ENCODE measurements at places on chromosomes 1 and 21. TPM values are rescaled to one million over a fixed set of nuclear protein-coding genes. Genes with fewer than 3 reads are reported as not detected.

Gene FRRS1
- total RNA-seq = 3.6 TPM

Gene UBXN10
- 1.7 TPM for total RNA-seq

Gene FCRL5
- total RNA-seq = 0.13 TPM

Gene SERTAD4
- total RNA-seq = 2.3 TPM

Gene CD164L2
- not detected for total RNA-seq

Gene CYP2J2
- total RNA-seq = not detected

Gene TNFRSF8
- 4.4 TPM for total RNA-seq

Gene GABRD
- not detected for total RNA-seq

Gene AK5
- 0.13 TPM for total RNA-seq

Gene PTGFR
- total RNA-seq = 3.2 TPM

Gene ZBTB8B
- total RNA-seq = not detected

Gene S100A10
- total RNA-seq = 127 TPM

Gene CCDC185
- not detected for total RNA-seq

GRCh38 chr1:3393987-3394920 is 60.2 kb upstream of the ARHGEF16 start:
- no peak for DNase-seq

DNA sequence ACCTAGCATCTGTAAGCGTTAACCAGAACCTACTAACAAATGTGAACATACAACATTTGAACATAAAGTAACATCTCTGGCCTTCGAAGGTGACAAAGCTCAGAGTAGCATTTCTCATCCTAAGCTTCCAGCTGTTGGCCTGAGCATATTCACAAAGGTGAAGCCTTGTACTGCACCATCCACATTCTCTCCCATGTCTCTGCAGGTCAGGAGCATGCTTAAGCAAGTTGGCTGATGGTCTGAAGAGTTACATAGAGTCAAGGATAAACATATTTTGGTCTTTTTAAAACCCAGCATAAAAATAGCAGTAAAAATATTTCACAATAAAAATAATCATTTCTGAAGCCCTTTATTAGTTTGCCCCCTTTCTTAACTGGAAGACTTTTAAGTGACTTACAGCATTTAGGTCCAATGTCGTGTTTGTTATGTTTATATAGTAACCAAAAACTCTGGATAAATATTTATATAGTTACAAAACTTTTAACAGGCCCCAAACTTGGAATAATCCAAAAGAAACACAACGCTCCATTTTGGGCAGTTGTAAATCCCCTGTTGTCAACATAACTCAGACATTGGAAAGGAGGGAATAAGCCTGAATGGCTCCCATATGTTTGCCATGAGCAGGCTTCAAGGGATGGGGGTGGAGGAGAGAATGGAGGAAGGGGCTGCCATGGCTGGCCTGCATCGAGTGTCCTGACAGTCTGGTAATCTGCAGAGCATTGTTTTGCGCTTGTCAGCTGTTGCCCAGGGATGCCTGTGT is 42.8 kb upstream of the ENAH start:
- no peak for DNase-seq

DNA sequence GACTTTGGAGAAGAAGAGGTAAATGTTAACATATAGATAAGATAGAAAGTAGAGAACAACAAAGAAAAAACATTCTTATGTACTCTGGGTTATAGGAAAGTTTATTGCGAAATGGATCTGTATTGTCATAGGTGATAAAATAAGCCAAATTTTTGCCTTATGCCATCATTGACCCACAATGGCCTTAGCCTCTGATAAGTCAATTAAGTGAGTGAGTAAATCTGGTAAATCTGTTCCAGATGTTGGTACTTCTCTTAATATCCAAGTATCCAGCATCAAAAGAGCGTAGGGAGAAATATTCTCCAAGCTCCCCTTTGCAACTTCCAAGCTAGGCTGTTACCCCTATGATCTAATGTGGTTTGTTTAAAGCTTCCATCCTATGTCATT is 38.3 kb upstream of the CLCA4 start:
- no peak for DNase-seq

DNA sequence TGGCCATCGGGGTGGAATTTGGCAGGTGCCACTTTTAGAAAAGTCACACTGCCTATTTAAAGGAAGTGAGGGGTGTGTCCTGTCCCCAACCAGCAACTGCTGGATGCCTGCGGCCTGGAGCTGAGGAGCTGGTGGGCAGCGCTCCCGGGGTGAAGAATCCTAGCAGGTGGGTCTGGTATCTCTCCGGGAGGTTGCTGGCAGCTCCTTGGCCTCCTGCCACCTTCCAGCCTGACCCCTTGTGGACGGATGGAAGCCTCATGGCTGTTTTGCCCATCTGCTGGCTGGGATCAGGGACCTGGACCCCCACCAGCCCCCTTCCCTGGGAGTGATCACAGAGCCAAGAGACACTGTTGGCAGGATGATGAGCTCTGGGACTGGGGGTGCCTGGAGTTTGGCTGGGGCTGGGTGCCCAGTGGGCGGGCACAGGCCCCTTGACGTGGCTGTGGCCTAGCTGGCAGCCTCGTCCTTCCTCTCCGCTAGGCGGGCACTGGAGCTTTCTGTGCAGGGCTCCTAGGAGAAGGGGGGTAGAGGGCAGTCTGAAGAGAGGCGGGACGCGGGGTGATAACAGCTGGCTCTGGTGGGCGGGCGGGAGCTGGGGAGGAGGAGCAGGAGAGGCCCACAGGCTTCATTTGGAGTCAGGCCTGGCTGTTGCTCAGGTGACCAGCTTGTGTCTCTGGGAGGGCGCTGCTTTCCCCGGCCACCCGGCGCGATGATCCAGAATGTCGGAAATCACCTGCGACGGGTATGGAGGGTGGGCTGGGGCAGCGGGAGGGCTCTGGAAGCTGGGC is at the start of gene ACOT11:
Gene ACOT11 (plus strand): TSS at position 628 of the 788 bp plus-strand sequence. CDS start 82 bp downstream, at position 710.
- no peak for DNase-seq

GRCh38 chr21:26795866-26796329 is 49.3 kb downstream of the ADAMTS1 start:
- peak; percentile 40 for DNase-seq

DNA sequence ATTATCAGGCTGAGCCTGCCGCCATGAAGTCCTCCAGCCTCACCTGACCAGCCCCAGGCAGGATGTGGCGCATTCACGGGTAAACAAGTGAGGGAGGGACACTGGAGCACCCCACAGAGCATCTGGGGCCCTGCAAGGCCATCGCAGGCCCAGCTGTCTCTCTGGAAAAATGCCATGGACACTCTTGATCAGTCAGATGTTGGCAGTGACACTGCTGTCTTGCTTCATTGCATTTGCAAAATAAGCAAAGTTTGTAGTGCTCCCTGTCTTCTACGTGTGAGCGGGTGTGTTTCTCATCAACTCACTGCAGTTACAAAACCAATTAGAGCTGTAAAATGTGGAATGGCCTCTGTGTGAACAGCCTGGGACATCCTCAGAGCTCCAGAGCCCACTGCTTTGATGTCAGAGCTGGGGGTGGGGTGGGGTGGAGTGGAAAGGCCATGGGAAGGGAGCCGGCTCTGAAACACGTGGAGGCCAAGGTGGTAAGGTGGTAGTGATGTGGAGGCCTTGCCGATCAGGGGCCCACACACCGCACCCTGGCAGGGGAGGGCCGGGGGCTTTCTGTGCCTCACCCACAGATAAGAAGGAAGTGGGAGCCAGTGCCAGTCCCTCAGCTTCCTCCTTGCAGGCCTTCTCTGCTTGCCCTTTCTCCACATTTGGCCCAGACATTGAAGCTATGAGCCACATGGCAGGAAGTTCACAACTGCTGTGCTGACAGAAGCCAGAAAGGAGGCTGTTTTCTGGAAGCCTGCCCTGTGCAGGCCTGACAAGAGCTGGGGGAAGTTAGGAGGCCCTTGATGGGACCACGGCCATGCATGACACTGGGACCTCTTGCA is 254.9 kb downstream of the RHOU start:
- no peak for DNase-seq

DNA sequence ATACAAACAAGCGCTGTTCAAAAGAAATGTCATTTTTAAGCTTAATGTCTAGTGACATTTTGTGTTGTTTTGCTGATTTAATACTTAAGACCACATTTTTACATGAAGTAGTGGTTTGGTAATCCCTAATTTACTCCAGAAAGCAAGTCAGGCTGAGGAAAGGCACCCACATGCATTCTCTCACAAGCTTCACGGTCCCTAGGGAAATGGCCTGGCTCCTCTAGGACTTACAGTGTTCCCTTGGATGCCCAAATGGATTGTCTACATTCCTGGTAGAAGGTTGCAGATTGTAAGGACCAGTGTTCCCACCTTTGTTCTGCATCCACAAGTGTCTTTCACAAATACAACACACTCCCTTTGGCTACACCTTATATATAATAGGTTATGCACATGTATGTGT is 9.5 kb downstream of the GPSM2 start:
- no peak for DNase-seq

GRCh38 chr1:41455479-41456332 is 28.8 kb downstream of the EDN2 start:
- DNase-seq = no peak

GRCh38 chr1:184199438-184200085 is 148.0 kb downstream of the TSEN15 start:
- no peak for DNase-seq

GRCh38 chr1:183548116-183548515 is 42.1 kb downstream of the NCF2 start:
- DNase-seq = no peak
